Fibroblast of skin of right quadriceps (primary cell): ENCODE measurements at places on chromosomes 7 and 10.

DNA sequence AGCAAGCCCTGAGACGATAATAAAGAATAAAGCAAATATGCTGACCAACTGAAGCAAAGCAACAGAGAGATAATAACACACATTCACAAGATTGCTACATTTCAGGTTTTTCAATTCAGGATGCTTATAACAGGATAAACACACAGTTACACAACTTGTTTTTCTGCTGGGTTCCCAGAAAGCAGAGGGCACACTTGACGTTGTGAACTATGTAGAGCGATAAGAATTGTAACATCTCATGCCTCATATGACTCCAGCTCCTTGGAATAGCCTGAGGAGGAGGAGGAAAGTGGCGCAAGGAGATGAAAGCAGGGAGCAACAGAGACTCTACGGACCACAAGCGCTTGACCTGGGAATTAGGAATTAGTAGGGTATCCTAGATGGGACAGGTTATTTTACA is 201.7 kb downstream of the SKAP2 start:
- DNase-seq, result no peak

DNA sequence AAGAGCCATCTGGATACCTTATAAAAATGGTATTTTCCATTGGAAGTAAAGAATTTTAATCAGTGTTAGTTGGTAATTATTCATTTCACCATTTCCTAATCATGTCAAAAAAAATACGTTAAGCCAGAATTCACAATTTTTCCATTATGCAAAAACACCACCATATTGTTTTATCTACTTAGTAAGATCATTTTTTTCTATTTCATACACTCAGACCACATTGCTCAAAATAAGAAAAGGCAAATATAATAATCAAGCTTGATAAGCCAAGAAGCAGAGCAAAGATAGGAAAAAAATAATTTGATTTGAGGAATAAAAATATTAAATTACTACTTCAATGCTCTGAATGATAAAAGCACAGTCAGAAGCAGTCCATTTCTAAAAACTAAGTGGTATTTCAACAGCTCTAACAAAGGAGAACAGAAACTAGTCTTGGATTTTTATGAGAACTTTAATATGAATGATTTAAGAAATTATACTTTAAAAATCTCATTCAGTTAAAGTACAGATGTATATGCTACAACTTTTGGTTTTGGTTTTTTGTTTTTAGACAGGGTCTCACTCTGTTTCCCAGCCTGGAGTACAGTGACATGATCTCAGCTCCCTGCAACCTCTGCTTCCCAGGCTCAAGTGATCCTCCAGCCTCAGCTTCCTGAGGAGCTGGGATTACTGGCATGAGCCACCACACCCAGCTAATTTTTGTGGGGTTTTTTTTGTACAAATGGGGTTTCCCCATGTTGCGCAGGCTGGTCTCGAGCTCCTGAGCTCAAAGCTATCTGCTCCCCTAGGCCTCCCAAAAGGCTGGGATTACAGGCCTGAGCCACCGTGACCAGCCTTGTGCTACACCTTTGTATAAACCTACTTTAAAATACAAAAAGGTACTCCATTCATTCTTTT is 46.6 kb downstream of the LRRN3 start:
- DNase-seq, result no peak

- DNase-seq, result peak; percentile 94
Measured at GRCh38 chr7:66267249-66267648, 62.1 kb downstream of the TPST1 start.

DNA sequence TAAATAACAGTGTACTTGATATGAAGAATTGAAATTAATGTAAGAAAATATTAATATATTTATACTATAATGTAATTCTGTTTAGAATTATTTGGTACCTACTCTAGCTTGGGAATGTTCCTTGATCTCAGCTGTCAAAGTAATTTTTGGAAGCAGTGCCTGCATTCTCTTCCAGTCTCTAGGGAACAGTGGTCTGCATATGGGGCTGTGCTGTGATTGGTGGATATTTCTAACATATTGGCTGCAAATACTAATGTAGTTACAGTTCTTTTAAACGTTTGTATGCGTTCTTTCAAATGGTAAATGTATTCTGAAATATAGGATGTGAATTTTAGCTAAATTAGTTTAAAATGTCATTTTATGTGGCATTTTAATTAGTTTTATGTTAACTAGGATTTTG is 87.2 kb downstream of the PHF14 start:
- DNase-seq, result peak; percentile 29

DNA sequence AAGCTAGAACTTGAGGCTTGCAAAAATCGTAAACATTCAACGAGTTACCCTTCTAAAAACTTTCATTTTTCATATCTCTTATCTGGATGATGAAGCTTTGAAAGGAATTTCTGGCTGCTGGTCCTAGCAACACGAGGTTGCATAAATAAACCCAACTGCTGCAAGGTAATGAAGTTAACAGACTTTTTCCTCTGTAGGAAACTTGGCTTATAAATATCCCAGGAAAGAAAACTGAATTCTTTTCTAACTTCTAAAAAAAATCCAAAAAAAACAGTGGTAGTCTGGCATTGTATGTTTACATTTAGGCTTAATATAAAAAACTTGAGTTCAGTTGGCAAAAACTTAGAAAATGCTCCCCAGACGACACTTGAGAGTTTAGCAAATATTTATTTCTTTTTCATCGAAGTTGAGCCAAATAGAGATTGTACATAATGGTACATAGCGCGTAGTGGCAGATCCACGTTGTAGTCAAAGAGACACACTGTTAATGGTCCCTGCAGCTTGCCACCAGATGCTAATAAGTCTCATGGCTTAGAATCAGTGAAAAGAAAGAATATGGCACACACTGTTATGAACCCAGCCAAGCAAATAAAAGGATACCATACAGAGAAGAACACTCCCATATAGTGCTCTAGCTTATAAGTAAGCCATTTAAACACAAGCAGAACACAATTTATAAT is 200.3 kb upstream of the PCLO start:
- DNase-seq, result no peak

- no peak for DNase-seq
Measured at GRCh38 chr10:90743291-90743690, 114.5 kb downstream of the HTR7 start.

- DNase-seq, result peak; percentile 83
Measured at GRCh38 chr10:75544993-75545706, 113.7 kb downstream of the LRMDA start.

GRCh38 chr7:39741942-39742623 is 118.7 kb downstream of the RALA start:
- DNase-seq, result no peak

- no peak for DNase-seq
Measured at GRCh38 chr10:49150426-49150825, 16.6 kb upstream of the FAM170B start.

DNA sequence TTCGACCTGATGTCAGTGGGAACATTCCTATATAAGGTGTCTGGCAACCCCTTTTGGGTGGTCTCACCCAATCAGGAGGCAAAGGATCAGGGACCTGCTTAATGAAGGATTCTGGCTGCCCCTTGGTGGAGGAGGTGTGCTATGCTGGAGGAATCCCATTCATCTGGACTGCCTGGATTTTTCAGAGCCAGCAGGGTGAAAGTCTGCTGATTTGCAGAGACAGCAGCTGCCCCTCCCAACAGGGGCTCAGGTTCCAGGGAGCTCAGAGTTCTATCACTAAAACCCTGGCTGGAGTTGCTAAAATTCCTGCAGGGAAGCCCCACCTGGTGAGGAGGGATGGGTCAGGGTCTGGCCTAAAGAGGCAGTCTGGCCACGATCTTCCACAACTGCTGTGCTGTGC is 398.5 kb upstream of the CNTNAP2 start:
- DNase-seq, result no peak

- peak; percentile 40 for DNase-seq
Measured at GRCh38 chr10:8305876-8306652, 251.6 kb downstream of the GATA3 start.
